ENCODE measurements at places on chromosomes 7 and 10.

GRCh38 chr7:152751449-152752141, 8.0 kb upstream of the ACTR3B start:
- no peak for DNase-seq

- DNase-seq: no peak
These were observed 69.5 kb upstream of the ATRNL1 start for GRCh38 chr10:115023715-115024114.

DNA sequence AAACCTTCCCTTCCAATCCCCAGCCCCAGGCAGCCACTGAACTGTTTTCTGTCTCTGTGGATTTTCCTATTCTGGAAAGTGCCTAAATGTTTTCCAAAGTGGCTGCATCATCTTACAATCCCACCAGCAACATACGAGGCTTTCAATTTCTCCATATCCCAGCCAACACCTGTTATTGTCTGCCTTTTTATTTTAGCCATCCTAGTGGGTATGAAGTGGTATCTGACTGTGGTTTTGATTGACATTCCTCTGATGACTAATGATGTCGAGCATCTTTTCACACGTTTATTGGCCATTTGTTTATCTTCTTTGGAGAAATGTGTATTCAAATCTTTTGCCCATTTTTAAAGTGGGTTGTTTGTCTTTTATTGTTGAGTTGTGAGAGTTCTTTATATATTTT, 6.2 kb upstream of the SMC3 start:
- DNase-seq: no peak

GRCh38 chr7:11950281-11950680, 118.3 kb upstream of the THSD7A start:
- no peak for DNase-seq

- peak; percentile 47 for DNase-seq
These were observed 370.8 kb downstream of the CDC14C start for GRCh38 chr7:49295146-49295545.

DNA sequence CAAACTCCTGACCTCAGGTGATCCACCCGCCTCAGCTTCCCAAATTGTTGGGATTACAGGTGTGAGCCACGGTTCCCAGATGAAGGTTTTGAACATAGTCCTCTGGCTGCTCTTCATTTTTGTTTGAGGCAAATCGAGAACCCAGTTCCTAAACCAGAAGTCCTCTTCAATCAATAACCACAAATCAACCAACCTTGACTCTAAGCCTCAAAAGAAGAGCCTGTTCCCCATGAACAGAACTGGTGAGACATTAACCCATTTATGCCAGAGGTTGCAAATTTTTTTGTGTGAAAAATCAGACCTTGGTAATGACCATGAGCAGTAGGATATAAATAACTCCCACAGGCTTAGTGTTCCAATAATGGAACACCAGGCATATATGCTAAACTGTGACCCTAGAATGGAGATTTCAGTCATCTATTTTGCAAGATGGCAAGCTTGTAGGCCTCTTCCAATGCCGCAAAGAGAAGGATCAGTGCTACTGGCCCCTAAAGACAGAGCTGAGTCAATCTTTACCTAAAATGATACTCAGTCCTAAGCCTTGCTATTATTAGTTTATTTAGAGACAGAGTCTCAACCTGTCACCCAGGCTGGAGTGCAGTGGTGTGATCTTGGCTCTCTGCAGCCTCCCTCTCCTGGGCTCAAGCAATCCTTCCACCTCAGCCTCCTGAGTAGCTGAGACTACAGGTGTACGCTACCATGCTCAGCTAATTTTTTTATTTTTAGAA, 15.9 kb downstream of the KPNA7 start:
- DNase-seq: no peak

DNA sequence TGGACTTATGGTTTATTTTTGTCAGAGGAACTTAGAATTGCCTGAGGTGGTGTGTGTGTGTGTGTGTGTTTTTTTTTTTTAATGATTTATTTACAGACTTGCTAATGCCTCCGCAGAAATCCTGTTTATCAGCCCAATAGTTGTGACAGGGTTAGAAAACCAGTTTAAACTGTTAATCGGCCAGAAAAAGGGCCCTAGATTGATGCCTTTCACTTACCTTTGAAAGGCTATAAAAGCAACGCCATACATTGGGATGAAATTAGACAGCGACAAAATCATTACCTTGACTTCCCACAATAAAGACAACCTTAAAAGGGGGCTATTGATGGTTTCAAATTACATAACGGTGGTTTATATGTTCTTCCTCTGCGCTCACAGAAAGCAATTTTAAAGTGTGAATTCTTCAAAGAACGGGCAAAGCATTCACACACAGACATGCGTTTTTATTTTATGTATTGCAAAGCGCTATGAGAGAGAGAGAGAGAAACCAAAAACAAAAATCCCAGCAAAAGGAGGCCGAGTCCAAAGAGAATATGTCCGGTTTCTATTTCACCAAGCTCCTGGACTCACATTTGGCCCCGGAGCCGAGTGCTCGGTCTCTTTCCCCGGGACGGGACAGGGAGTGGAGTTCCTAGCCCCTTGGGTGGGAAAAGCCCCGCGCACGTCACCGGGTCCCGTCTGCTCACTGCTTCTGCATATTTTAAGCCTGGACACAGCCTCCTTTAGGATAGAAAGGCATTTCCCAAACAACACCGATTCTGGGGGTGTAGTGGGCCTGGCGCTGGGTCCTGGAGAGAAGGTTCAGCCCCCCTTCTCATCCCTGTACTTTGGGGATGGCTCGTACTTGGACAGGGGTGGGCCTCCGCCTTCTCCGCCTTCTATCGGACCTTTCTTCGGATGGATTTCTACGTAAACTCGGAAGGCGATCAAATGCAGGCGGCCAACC, 26.8 kb upstream of the VAX1 start:
- no peak for DNase-seq

DNA sequence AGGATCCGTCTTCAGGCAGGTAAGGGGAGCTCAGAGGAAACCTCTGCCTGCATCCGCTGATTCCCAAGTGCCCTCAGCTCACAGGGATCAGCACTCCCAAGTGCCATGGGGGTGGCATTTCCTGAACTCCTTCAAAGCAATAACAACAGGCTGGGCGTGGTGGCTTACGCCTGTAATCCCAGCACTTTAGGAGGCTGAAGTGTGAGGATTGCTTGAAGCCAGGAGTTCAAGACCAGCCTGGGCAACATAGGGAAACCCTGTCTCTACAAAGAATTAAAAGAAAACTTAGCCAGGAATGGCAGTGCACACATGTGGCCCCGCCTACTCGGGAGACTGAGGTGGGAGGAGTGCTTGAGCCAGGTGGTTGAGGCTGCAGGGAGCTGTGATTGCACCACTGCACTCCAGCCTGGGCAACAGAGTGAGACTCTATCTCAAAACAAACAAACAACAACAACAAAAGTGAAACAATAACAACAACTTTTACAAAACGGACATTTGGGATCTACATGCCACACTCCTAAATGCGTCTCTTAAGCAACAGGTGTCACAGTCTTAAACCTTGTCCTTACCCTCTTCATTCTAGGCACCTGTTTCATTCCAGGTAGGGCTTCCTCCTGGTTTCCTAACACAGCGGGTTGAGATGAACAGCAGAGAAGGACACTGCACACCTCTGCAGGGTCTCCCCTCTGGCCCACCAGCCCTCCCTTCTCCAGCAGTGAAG, 73.8 kb downstream of the PAXIP1 start:
- no peak for DNase-seq

DNA sequence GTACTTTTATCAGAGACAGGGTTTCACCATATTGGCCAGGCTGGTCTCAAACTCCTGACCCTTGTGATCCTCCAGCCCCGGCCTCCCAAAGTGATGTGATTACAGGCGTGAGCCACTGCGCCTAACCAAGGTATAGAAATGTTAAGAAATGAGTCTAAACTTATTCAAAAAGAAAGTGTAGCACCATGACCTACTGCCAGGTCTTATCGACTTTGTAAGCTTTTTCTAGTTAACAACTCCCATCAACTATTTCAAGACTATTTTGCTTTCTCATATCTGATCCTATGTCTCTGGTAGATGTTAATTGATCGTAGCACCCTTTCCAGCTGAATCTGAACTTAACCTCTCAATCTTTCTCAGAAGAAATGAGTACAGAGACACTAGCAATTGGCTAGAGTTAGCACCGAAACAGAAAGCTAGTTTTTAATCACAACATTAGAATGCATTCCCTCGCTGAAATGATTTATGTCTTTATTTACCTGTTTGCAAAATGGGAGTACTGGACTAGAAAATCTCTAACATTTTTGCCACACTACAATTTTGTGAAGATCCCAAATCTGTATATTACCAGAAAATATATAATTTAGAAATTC, 114.0 kb upstream of the HGF start:
- no peak for DNase-seq

GRCh38 chr7:75772081-75773077, at the start of gene CCL26:
CCL26 (minus strand) TSS chr7:75772211; CDS start chr7:75772176, 35 bp downstream.
- DNase-seq: peak; percentile 73

DNA sequence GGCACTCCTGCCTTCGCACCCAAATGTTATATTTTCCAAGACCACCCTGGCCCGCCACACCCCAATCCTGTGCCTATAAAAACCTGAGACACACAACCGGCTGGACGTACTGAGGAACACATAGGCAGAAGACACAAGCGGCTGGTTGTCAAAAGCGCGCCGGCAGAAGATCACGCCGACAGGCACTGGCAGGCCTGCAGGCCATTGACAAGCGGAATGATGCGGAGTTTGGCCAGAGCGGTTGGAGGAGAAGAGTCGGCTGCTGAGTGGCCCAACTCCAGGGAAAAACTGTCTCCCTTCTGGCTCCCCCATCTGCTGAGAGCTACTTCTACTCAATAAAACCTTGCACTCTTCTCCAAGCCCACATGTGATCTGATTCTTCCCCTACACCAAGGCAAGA, 39.7 kb upstream of the SAMD8 start:
- DNase-seq: no peak

DNA sequence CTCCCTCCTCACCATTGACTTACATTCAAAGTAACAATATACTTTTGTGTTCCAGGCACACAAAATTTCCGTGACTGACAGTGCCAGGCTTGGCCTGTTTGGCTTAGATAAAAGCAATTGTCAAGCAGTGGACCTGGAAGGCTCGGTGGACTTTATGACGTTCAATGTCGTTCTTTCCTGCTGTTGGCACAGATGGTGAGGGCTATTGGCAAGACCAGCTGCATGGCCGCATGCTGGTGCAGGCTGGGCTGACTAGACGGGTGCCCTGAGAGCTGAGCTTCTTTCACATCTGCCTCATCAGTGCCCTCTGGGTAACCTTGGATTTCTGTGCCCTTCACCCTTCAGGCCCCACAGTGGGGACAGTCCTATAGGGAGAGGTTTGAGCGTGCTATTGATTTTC, 45.2 kb downstream of the WIPF3 start:
- no peak for DNase-seq

DNA sequence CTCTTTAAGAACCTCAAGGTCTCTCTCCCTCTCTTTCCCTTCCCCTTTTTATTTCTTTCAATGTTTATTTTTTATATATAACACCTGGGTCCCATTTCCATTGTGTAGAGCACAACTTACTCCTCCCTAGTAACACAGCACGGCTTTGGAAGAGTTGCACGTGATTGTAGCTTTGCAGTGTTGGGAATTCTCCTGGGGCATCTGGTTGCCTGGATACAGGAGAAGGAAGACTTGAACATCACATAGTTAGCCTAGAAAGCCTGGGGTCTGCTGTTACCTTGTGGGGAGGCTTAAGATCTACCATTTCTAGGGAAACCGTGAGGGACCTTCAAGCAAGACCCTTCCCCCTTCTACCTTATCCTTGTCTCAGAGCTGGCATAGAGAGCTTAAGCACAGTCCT, 41.1 kb upstream of the NFKB2 start:
- DNase-seq: no peak

- DNase-seq: no peak
These were observed 232.0 kb downstream of the CCDC3 start for GRCh38 chr10:12769323-12770044.

DNA sequence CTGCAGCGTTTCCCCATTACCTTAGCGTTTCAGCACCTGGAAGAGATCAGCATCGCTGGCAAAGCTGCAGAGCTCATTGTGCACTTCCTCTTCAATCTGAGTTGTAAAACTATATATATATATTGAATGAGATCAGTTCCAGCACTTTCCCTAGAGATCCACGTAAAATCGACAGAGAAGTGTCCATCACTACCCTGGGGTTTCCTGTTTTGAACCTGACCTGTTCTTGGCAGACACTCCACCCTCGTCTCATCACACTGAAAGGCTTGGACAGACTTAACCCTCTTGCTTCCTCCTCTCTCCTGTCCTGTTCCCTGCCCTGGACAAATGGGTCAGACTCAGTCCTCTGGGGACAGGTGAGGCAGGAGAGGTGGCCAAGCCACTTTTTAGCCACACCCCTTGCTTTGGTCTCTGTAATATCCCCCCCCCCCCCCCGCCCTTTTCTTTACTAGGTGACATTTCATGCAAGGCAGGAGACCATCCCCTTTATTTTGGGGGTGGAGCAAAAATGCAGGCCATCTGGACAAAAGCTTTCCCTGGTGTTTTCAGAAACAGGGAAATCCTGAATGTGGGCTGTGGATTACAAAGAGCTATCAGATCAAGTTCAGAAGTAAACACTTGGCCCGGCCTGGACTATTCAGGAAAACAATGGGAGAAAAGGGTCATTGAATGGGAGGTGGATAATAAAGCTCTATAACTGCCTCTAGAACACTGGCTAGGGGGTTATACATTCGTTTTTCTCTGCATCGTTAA, 83.7 kb upstream of the KDM7A start:
- DNase-seq: no peak

DNA sequence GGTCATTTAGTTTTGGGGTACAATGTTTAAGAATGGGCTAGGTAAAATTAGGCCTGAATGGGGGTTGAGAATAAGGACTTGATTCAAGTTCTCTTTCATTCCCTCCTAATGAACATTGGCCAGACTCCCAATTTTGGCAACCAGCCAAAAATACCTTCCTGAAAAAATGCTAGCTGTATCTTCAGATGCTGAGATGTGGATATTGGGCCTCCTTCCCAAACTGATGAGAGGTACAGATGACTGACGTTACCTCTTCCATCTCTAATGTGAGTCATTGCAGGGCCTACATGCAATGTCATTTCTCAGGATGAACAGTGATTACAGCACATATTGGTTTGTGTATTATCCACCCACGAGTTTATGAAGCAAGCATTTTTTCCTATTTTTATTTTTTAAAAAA, 151.6 kb downstream of the SND1 start:
- no peak for DNase-seq

DNA sequence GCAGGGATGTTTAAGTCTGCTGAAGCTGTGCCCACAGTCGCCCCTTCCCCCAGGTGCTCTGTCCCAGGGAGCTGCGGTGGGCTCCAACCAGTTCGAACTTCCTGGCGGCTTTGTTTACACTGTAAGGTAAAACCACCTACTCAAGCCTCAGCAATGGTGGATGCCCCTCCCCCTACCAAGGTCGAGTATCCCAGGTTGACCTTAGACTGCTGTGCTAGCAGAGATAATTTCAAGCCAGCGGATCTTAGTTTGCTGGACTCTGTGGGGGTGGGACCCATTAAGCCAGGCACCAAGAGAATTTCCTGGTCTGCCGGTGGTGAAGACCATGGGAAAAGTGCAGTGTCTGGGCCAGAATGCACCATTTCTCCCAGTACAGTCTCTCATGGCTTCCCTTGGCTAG, 56.0 kb downstream of the CCDC7 start:
- no peak for DNase-seq

GRCh38 chr10:130351466-130352290, 215.5 kb downstream of the GLRX3 start:
- no peak for DNase-seq

GRCh38 chr7:150620061-150620460, 12.1 kb downstream of the GIMAP6 start:
- peak; percentile 22 for DNase-seq
